SHP77 (cell line): ENCODE measurements at places on chromosomes 5 and 9.

DNA sequence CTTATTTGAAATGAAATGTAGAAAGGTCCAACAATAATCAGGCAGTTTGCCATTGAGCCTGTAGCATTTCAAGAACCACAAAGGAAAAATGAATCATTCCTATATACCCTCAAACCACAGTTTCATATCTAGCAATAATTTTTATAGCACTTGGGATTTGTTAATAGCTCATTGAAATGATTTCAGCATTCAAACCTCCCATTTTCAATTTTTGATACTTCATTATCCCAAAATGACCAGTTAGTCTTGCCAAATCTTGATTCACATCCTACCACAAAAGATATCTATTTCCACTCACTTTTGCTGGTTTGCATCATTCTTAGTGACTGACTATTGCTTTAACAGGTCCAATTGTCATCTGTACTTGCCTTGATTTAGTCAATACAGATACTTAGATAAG lies 790.1 kb downstream of the TLE1 start:
- no peak for DNase-seq

DNA sequence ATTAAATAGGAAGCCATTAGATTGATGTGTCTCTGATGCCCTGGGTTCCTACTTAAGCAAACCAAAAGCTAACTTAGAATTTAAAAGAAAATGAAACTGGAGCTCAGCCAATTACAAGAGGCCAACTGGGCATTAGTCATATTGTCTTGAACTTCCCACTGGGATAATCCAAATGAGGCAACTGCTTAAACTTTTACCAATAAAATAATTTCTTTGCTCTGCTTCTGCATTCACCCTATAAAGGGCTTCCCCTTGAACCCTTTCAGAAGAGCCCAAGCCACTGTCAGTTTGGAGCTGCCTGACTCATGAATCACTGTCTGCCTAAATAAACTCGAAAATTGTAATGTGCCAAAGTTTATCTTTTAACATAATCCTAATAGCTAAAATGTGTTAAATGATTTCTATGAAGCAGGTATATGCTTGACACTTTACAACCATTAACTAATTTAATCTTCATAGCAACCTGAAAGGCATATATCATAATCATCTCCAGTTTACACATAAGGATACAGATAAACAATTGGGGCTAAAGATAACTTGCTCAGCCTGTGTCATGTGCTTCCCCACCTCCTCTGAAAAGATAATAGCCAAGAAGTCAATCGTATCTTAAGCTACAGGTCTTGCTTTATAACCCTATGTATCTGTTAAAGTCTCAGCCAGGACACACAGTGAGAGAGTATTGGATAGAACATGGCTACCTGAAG lies 11.5 kb downstream of the GPR150 start:
- no peak for DNase-seq

DNA sequence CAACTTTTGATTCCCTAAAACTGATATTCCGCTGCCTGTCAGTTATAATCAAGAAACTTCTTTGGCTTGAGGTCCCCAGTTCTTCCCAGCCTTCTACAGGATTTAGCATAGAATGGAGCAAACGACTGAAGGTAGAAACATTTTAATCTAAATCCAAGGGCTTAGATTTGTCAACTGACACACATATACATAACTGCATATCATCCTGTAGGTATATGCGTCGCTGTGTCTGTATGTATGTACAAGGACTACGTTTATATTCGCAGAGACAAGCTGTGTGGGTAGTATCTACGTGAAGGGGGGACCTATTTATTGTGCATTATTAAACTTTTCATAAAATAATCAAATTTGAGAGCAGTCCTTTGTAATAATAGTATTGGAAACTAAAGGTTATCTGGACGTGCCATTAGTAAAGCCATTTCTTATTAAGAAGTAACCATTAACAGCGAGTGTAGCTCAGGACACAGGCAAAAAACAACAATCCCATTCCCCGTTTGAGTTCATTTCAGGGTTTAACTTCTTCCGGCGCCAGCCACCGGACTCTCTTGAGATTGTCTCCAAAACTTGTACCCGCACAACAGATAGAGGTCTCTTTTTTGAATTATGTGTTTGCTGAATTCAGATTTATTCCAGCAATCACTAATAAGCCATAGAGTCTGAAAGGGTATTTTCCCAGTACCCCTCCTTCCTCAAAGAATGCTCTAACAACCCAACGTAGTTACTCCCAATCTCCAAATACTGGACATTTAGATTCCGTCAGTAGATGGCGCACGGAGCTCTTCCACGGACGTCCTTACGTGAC lies 2.1 kb upstream of the MLLT3 start:
- DNase-seq = peak; percentile 61

DNA sequence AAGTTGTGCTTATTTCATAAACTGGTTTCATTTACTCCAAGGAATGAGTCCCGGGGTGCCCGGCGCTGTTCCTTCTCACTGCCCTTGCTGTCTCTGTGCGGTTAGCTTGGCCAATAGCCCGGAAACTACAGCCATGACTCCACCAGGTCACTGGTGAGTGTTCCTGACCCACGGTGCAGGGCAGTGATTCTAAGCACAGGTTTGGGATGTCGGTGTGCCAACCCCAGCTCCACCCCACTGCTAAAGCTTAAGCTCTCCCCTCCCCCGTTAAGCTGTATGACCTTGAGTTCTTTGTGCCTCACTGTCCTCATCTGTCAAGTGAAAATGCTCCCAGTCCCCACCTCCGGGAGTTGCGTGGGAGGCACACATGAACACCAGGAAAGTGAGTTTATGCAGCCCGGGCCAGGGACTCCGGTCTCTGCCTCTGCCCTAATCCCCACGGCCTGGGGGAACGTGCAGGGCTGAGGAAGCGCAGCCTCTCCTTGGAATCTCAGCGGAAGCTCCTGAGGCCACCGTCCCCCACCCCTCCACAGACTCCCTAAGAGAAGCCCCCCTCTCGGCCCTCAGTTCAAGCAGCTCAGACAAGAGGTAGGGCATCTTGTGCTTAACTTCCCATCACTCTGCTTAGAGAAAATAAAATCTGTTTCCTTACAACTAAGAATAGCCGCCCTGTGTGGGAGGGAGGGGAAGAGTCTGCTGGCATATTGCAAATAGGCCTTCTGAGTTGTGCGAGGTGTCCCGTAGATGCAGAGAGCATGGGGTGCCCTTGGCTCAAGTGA lies 92.0 kb upstream of the RAI14 start:
- no peak for DNase-seq

DNA sequence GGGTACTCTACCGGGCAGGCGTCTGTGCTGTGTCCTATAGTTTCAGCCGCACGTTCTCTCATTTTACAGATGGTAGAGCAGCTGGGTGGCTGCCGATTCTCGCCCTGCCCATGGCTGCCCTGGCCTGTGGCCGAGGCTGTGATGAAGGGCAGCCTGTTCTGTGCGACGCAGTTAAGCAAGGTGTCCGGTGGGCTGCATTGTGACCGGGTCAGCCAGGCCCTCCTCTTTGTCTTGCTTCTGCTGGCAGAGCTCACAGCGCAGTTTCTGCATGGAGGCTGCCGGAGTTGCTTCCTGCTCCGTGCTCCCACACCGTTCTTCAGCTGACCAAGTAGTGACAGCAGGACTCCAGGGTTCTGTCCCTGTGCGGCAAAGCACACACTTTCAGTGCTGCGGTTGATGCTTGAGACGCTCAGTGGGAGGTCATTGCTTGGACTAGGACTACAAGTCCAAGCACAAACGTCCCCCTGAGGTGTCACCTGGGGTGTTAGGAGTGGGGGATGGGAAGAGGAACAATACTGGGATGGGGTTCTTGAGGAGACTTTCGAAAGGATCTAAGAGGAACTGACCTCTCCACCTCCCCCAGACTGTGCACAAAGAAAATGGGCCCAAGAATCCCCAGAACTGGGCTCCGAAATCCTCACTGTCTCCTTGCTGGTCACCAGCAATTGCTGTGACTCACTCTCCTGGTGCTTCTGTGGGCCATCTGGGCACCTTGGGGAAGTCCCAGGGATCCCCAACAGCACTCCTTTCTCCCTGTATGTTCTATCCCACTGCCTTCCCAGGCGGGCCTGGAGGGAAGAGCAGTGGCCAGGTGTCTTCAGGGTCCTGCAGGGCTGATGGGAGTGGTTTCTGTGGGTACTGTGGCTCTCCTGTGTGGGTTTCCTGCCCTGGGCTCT lies 58.2 kb downstream of the GADD45G start:
- DNase-seq = no peak
